ENCODE measurements at places on chromosomes 2 and 18. TPM values are rescaled to one million over a fixed set of nuclear protein-coding genes. Genes with fewer than 3 reads are reported as not detected.

- peak; percentile 58 for DNase-seq
These were observed 89.9 kb upstream of the CDCA7 start for GRCh38 chr2:173264603-173265366.

GRCh38 chr2:12663306-12664037, 53.3 kb upstream of the TRIB2 start:
- DNase-seq: no peak

DNA sequence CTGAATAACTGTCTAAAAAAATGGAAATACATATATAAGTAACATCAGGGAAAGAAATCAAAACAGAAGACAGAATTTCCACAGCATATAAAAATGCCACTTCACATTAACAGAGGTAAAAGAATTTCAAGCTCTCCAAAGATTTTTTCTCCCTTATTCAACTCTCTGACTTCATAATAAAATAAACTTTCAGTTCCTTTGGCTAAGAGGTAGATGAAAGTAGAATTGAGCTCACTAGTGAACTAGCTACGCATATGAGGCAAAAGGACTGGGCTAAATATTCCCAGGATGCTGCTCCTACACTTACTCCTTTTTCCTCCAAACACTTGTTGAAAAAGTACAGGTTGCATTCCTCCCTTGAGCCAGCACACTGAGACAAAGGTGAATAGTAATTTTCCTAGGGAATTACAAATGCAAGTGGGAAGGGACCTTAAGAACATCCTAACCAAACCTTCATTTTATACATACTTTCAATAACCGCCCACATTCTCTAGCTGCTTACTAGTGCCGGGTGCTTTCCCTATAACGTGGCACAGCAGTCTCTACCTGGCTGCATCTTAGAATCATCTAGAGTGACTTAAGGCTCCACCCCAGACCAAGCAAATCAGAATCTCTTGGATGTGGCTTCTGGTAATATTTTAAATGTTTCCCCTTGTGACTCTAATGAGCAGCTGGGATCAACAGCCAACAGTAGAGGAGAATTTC, 136.6 kb downstream of the MTCL1 start:
- no peak for DNase-seq

NEURL3 gene
- 2.6 TPM for total RNA-seq

DNA sequence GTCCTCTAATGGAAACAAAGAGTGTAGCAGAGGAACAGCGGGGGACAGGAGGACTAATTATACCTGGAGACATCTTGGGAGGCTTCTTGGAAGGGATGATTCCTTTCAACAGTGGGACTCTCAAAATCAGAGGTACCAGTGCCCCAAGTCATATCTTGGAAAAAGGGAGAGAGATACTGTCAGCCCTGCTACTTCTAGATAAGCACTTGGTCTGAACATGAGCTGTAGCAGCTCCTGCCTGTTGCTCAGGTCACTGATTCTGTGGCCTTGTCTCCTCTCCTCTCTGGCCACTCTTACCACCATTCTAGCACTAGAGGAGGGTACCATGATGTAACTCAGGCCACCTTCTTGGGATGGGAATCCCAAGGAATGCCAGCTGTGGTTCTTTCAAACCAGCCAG, 54.5 kb downstream of the MFSD6 start:
- DNase-seq: no peak
